Temporal lobe (tissue), 4 donors: ENCODE measurements at places on chromosomes 13 and 19. TPM values are rescaled to one million over a fixed set of nuclear protein-coding genes. Genes with fewer than 3 reads are reported as not detected.

Gene KLF12
- 62.4 TPM for total RNA-seq

Gene TMEM86B
- 0.98 TPM for total RNA-seq

Gene ZNF587
- 21.6 TPM for total RNA-seq

Gene LYPD3
- 0.49 TPM for total RNA-seq
